ENCODE measurements at places on chromosomes 11 and 22.
A peak's percentile ranks its signal among the peaks of the same experiment; 100 is the strongest.

DNA sequence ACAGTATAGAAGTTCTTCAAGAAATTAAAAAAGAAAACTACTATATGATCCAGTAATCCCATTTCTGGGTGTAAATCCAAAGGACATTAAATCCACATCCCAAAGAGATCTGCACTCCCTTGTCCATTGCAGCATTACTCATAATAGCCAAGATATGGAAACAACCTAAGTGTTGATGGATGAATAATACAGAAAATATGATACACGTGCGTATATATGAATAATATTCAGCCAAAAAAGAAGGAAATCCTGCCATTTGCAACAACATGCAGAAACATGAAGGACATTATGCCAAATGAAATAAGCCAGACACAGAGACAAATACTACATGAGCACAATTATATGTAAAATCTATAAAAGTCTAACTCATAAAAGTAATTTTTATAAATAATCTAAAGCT is 306.3 kb upstream of the ANO3 start:
- DNase-seq: no peak

DNA sequence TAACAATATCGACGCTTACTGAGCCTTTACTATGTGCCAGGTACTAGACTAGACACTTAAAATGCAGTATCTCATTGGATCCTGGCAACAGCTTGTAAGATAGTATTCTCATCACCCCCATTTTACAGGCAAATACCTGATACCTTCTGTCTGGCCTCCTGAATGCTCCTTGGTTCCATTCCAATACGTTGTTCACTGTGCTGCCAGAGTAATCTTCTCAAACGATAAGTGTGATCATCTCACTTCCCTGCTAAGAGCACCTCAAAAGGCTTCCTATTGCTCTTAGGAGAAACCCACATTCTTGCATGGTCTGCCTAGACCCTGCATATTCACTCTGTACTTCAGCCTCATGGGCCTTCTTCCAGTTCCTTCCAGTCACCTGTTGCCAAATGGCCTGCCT is 1.3 kb upstream of the NRIP3 start:
- no peak for DNase-seq

DNA sequence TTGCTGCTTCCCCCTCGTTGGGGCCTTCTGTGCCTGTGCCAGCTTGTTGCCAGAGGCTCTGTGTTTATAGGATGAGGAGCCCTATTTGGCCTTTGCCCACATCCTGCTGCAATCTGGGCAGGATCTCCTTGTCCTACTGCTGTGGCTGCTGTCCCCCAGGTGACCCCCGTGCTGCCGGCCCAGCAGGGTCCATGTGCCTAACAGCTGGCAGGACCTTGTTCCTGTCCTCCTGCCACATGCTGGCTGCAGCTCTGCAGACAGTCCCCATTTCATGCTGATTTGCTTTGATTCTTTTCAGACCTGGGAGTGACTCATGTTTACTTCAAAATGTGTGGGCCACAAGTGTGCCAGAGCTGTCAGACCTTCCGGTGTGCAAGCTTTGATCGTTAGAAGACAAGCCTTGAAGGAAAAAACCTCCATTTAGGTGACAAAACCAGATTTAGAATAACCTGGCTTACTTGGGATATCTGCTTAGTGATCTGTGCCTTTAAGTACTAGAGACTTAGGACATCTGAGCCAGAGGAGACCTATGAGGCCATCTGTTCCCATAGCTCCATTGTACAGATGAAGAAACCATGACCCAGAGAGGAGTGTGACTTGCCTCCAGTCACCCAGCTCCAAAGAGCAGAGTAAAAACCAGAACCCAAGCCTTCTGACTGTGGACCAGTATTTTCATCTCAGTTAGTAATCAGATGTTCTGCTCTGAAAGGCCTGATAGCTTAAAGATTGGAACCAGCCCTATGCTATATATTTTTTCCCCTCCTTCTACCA is 11.1 kb downstream of the NAV2 start:
- DNase-seq: peak; percentile 79

- peak; percentile 51 for DNase-seq
Measured at GRCh38 chr11:79312617-79313529, 128.0 kb downstream of the TENM4 start.

- DNase-seq: no peak
Measured at GRCh38 chr11:198236-198806, 5.4 kb downstream of the SCGB1C1 start.

GRCh38 chr22:48746789-48747425 is 1080.8 kb downstream of the BRD1 start:
- DNase-seq: no peak

DNA sequence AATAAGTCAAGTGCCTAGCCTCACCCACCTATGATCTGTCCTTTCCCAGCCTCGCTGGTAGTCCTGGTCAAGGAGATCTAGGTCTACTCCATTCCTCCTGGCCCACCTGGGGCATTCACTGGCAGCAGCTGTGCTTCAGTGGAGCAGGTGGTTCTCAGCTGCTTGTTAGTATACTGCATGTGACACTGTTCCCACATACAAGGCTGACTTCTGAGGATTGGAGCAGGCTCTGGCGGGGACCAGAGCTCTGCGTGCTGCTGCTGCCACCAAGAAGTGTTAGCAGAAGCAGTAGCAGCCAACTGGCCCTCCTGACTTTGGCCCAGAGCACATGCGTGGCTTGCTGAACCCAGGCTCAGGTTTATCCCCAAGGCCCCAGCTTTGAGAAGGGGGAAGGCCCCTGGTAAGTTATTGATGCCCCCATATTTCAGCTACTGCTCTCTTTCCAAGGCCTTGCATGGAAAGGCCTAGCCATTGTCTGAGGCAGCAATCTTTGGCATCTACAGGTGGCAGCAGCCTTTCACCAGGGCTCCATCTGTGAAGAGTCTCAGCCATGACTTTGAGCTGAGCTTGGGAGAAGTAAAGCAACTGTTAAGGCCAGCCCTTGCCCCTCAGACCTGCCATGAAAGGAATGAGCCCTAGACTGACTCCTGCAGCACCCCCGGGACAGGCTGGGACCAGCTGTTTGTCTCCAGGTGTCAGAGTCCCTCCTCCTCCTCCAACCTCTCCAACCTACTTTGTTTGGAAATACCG is 26.5 kb downstream of the ARHGAP1 start:
- DNase-seq: no peak

DNA sequence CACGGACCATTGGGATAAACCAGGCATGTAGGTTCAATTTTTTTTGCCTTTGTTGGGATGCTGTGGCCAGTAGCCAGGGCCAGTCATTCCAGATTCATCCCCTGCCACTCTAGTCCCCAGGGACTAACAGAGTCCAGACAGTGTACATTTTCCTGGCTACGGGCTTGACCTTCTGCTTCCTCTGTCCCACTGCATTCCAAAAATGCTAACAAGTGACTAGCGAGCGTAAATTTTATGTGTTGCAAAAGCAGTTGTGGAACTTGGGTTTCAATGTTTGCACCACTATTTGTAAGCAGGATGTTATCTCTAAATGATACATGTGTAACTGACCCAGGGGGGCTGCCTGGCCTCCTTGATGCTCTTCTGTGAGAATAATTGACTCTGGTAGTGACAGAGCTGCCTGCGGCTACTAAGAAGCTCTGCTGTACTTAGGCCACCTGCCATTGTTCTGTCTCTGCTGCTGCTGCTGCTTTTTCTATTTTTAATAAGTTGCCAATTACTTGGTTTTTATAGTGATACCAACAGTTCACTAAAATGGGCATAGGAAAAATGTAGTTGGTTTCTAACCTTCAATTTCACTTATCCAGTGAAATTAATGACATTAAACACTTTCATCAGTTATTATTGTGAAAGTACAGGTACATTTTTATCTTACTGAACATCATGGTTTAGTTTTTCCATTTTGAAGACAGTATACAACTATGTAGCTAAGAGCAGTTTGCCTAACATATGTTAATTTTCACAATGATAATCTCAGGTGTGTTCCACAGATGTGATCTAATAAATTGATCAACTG is 26.8 kb downstream of the TNRC6B start:
- DNase-seq: peak; percentile 56

- DNase-seq: no peak
Measured at GRCh38 chr11:132140056-132140455, 769.6 kb downstream of the NTM start.

DNA sequence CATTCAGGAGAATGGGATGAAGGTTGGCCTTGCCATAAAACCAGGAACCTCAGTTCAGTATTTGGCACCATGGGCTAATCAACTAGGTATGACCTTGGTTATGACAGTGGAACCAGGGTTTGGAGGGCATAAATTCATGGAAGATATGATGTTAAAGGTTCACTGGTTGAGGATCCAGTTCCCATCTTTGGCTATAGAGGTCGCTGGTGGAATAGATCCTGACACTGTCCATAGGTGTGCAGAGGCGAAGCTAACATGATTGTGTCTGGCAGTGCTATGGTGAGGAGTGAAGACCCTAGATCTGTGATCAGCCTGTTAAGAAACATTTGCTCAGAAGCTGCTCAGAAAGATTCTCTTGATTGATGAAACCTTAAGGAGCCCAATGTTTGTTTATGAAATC is 5.7 kb downstream of the NF2 start:
- no peak for DNase-seq
